Immature natural killer cell (primary cell): ENCODE measurements at places on chromosomes 7 and 10. TPM values are rescaled to one million over a fixed set of nuclear protein-coding genes. Genes with fewer than 3 reads are reported as not detected.

Gene FAM25G
- polyA plus RNA-seq = not detected

DNA sequence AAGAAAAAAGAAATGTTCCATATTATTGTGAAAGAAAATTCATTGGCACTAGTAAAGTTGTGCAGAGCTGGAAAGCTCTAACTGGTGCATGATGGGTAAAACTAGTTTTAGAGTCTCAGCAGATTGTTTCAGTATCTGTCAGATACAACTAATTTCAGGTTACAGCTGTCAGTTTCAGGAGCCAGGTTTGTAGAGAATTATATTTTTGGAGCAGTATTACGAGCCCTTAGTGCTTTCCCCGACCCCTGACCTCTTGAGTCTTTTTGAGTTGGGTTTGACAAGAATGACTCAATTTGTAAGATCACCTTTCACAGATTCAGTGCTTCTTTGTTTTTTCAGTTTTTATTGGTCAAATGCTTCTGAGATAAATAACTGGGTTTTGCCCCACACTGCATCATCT, 366.4 kb upstream of the PLXDC2 start:
- DNase-seq = no peak
- peaks cover 4% of the 10 kb centered on the region for H3K27me3 ChIP-seq
- no peaks in the 10 kb centered on the region for H3K36me3 ChIP-seq
- no peaks in the 10 kb centered on the region for H3K4me1 ChIP-seq
- no peak overlapping the region for H3K27ac ChIP-seq
- no peak overlapping the region for H3K4me3 ChIP-seq

Gene CTAGE4
- polyA plus RNA-seq = not detected

- H3K27ac ChIP-seq = peak overlapping the region; percentile 48
- DNase-seq = no peak
- peaks cover 33% of the 10 kb centered on the region for H3K4me1 ChIP-seq
- no peaks in the 10 kb centered on the region for H3K36me3 ChIP-seq
- peaks cover 2% of the 10 kb centered on the region for H3K27me3 ChIP-seq
These were observed 172.7 kb downstream of the NEURL1 start for GRCh38 chr10:103666087-103666761.
